ENCODE measurements at places on chromosomes 16 and 17. TPM values are rescaled to one million over a fixed set of nuclear protein-coding genes. Genes with fewer than 3 reads are reported as not detected.
A peak's percentile ranks its signal among the peaks of the same experiment; 100 is the strongest.

Gene KRT33B
- total RNA-seq, result 0.25 TPM

Gene NRN1L
- 0.65 TPM for total RNA-seq

- DNase-seq, result no peak
Measured at GRCh38 chr17:64092113-64092512, 37.8 kb downstream of the ERN1 start.

DNA sequence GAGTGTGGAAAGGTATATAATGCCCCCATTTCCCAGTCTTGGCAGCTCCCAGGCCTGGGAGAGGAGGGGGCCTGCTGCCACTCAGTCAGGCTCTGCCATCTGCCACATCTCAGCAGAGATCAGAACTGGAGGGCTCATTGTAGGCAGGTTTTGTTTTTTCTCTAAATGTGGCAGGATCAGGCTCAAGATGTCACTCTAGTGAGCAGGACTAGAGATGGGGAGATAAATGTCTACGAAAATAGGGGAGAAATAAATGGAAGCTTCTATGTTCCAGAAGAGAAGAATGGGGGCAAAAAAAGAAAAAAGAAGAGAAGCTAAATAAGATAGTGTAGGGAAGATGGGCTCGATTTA, 13.9 kb downstream of the NXPH3 start:
- DNase-seq, result no peak

Gene PSMD11
- 55.2 TPM for total RNA-seq

- no peak for DNase-seq
Measured at GRCh38 chr16:50671644-50672260, 9.4 kb downstream of the SNX20 start.

DNA sequence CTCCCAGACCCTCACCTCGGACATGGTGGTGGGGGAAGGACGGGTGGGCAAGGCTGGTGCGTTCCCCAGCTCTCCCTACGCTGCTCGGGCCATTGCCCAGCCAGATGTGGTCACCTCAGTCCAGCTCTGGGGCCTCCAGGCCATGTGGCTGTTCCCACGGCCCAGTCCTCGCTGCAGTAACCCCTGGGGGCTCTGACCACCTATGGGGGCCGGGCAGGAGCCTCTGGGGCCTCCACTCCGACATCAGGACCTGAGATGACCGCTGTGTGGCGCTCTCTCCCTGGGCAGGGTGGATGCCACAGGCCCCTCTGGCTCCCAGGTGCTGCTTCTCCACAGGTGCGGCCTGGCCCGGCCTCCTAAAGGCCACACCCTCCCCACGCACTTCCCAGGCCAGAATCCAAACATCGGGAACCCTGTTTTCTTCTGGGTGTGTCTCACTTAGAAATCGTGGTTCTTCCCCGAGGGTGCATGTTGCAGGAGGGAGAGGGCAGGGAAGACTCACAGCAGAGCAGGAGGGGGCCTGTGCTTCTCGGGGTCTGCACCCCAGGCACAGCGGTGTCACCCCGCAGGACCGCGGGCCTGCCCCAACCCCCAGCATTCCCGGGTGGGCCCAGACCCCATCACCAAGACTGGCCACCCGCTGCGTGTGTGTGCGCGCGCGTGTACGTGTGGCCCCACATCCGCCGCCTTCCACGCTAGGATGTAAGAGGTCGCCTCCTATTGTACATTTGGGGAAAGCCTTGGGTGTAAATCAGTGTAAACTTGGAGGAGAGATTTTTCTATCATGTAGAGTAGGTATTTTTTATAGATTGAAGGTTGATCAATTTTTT, 5.9 kb upstream of the CAPN15 start:
- DNase-seq, result peak; percentile 57

DNA sequence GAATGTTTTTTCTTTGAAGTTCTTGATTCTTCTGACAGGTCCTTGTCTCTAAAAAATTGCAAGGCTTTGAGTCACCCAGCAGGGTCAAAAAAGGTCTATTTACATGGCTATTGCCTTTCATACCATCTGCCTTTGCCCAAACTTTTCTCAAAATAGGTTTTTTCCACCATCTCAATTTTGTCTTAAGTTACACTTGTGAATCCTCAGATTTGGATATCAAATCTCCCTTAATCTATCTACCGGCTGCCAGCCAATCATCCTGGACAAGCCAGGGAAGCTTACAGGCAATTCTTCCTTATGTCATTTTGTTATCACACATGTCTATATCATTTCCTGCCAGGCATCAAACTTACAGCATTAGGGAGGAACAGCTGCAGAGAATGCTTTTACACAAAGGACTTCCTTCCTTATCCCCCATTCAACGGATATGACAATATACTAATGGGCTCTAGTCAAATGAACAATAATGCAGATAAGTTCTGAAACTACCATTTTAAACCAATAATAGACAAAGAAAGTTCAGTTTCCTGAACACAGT, 104.1 kb upstream of the CORO6 start:
- no peak for DNase-seq

Gene SYNGR3
- total RNA-seq, result 0.78 TPM

GRCh38 chr16:12096828-12097522, 120.4 kb downstream of the SNX29 start:
- DNase-seq, result no peak

Gene ZNF213
- 12.0 TPM for total RNA-seq

Gene PMFBP1
- 0.17 TPM for total RNA-seq

- DNase-seq, result no peak
Measured at GRCh38 chr17:77271411-77271810, 130.6 kb downstream of the SEC14L1 start.

Gene CD7
- total RNA-seq, result 0.45 TPM

Gene TMEM88
- 5.4 TPM for total RNA-seq

Gene YPEL2
- total RNA-seq, result 20.6 TPM

Gene AARSD1
- total RNA-seq, result 15.0 TPM

Gene SSTR5
- total RNA-seq, result not detected

DNA sequence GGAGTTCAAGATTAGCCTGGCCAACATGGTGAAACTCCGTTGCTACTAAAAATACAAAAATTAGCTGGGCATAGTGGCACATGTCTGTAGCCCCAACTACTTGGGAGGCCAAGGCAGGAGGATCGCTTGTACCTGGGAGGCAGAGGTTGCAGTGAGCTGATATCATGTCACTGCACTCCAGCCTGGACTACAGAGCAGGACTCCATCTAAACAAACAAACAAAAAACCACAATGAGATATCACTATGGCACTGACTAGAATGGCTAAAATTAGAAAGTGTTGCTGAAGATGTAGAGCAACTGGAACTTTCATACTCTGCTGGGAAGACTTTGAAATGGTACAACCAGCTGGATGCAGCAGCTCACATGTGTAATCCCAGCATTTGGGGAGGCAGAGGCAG, 6.5 kb upstream of the TNK1 start:
- DNase-seq, result no peak

All from lower leg skin (tissue), 4 donors.